HepG2 (cell line): ENCODE measurements at places on chromosomes 12 and 14.
A peak's percentile ranks its signal among the peaks of the same experiment; 100 is the strongest.

GRCh38 chr12:115872212-115872611 is 405.3 kb downstream of the MED13L start:
- peak; percentile 59 for DNase-seq

GRCh38 chr12:74770552-74770951 is 232.9 kb downstream of the ATXN7L3B start:
- no peak for DNase-seq

GRCh38 chr14:33629792-33630191 is 321.1 kb downstream of the EGLN3 start:
- no peak for DNase-seq

- DNase-seq = no peak
Measured at GRCh38 chr12:59820594-59821011, 224.8 kb downstream of the SLC16A7 start.

- DNase-seq = no peak
Measured at GRCh38 chr12:44875954-44876543, at the start of gene NELL2. Gene NELL2 (minus strand): TSS chr12:44876315. CDS start chr12:44875869, 446 bp downstream.

DNA sequence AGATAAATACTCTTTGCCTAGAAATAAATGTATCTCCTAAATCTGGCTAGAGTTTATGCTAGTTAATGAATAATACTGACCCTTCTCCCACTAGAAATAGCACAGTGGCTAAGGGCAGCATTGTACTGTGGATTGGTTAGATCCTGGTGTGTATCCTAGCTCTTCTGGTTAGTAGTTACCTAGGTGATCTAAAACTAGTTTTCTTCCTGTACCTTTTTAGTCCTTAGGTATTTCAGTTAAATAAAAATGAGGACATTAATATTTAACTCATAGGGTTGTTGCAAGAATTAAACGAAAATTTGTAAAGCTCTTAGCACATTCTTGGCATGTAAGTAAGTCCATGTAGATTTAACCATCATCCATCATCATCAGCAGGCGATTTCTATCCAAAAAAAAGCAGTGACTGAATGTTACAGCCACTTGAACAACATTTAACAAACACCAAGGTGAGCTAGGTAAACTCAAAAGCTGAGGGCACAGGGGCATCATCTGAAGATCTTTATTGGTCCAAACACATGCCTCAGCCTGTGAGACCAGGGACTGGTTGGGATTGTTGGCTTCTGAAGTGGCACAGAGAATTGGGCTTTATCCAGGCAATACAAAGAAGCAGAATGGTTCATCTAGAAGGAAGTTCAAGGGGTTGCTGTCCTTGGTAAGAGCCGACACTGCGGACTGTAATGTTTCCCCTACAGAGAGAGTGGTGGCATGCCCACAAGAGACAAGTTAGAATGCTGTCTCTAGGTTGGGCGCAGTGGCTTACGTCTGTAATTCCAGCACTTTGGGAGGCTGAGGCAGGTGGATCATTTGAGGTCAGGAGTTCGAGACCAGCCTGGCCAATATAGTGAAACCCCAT is 100.8 kb downstream of the GAS2L3 start:
- no peak for DNase-seq

GRCh38 chr14:51019089-51019488 is 74.8 kb upstream of the PYGL start:
- no peak for DNase-seq

DNA sequence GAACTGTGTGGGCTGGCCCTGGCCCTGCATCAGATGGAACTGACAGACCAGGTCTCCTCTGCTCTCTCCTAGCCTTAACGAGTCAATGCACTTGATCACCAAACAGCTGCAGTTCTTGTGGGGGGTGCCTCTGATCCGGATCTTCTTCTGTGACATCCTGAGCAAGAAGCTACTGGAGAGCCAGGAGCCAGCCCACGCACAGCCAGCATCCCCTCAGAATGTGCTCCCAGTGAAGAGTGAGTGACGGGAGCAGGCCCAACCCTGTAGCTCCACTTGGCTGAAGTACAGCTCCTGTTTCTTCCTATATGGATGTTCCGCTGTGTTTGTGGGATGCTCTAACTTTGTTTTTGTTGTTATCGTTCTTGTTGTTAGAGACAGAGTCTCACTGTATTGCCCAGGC is 23.9 kb downstream of the UBE3B start:
- no peak for DNase-seq

GRCh38 chr12:58487678-58488161 is 432.6 kb downstream of the LRIG3 start:
- DNase-seq = no peak

DNA sequence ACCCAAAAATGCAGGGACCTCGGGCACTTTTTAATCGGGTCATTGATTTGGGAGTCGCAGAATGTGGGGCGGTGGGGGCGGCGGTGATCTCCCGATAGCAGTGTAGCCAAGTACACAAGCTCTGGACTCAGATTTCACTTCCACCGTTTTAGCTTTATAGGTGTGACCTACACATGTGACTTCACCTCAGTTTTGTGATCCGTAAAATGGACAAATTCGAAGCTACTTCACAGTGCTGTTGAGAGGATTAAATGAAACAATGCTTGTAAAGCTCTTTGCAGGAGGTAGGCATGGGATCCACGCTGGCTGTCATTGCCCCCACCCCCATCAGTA is 478 bp downstream of the RITA1 start:
- peak; percentile 31 for DNase-seq

GRCh38 chr14:68566075-68566474 is 226.8 kb downstream of the ZFP36L1 start:
- DNase-seq = peak; percentile 27

- DNase-seq = no peak
Measured at GRCh38 chr12:93453633-93454032, 11.9 kb upstream of the UBE2N start.

- DNase-seq = peak; percentile 47
Measured at GRCh38 chr12:92702754-92703679, at the start of gene PLEKHG7. Gene PLEKHG7 (plus strand): TSS chr12:92702989. CDS start chr12:92706632, 3,643 bp downstream.

- no peak for DNase-seq
Measured at GRCh38 chr12:64390275-64390851, at the start of gene C12orf56. Gene C12orf56 (minus strand): TSS chr12:64390758. CDS start chr12:64390565, 193 bp downstream.

DNA sequence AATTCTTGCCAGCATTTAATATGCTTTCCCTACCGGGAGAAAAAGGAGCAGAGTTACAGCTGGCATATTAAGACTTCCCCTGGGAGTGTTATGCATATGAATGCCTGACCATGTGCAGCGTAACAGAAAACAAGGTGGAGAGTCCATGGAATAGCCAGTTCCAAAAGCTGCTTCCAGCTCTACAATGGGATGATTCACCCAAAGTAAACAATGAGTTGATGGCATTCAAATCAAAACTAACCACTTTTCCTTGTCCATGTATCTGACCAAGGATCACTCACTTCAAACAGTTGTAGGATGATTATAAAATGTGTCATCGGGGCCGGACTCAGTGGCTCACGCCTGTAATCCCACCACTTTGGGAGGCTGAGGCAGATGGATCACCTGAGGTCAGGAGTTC is 48.1 kb upstream of the BICDL1 start:
- DNase-seq = peak; percentile 89

DNA sequence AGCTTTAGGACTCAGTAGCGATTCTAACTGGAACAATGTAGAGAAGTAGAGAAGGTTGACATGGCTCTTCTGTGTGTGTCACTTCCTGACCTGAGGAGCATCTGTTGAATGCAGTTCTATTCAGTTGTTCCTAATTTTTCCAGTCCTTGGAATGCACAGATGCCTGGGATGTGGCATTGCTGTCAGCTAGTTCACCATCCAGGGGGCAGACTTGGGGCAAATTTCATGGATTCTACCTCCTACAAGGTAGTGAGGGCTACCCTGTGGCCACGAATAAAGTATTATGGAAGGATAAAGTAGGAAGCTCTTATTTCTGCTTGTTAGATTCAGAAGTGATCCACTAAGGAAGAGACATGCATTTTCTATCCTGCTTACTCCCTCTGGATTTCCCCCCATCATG is 74.4 kb upstream of the GPATCH2L start:
- no peak for DNase-seq
